ENCODE measurements at places on chromosomes 16 and 17. TPM values are rescaled to one million over a fixed set of nuclear protein-coding genes. Genes with fewer than 3 reads are reported as not detected.

Gene HEXIM2
- 1.6 TPM for total RNA-seq

Gene EIF4A3
- 48.8 TPM for total RNA-seq

Gene DUXB
- total RNA-seq = not detected

Gene CCL18
- 3.2 TPM for total RNA-seq

Gene MRPL10
- total RNA-seq = 23.9 TPM
